B cell (primary cell): ENCODE measurements at places on chromosomes 1 and 21. TPM values are rescaled to one million over a fixed set of nuclear protein-coding genes. Genes with fewer than 3 reads are reported as not detected.

AVPR1B gene
- 0.59 TPM in 1 of 2 replicates, not detected in the other for total RNA-seq

SLC26A9 gene
- not detected in 2 replicates for total RNA-seq

KIF17 gene
- not detected in 2 replicates for total RNA-seq

PRRX1 gene
- not detected in 2 replicates for total RNA-seq

ITLN2 gene
- total RNA-seq = not detected in 2 replicates

NUF2 gene
- 0.94 and 1.8 TPM in 2 replicates for total RNA-seq

MYOG gene
- not detected in 2 replicates for total RNA-seq

SDC3 gene
- 4.4 and 4.6 TPM in 2 replicates for total RNA-seq

DNAI4 gene
- 2.7 and 4.3 TPM in 2 replicates for total RNA-seq

ANKRD35 gene
- total RNA-seq = not detected in 2 replicates

PLA2G4A gene
- total RNA-seq = 0.15 TPM in 1 of 2 replicates, not detected in the other

SLC1A7 gene
- not detected in 2 replicates for total RNA-seq

SLC9C2 gene
- not detected in 2 replicates for total RNA-seq

OR2AK2 gene
- 0.39 and 0.61 TPM in 2 replicates for total RNA-seq

TMEM61 gene
- total RNA-seq = not detected in 2 replicates

PLA2G2C gene
- total RNA-seq = 0.10 TPM in 1 of 2 replicates, not detected in the other

ZBTB37 gene
- 37.0 and 37.1 TPM in 2 replicates for total RNA-seq

BCAN gene
- total RNA-seq = not detected in 2 replicates

CAMK1G gene
- total RNA-seq = not detected in 2 replicates

PTPN14 gene
- total RNA-seq = not detected in 2 replicates

NBPF4 gene
- total RNA-seq = not detected in 2 replicates

GPA33 gene
- 0.34 and 0.91 TPM in 2 replicates for total RNA-seq

REN gene
- total RNA-seq = not detected in 2 replicates

ENO1 gene
- total RNA-seq = 223 and 237 TPM in 2 replicates

OR2G6 gene
- 1.7 and 1.8 TPM in 2 replicates for total RNA-seq

ZP4 gene
- not detected in 2 replicates for total RNA-seq

TGFBR3 gene
- total RNA-seq = 0.12 and 0.19 TPM in 2 replicates

FCN3 gene
- total RNA-seq = not detected in 2 replicates

CNIH3 gene
- 1.8 and 2.7 TPM in 2 replicates for total RNA-seq

UCHL5 gene
- total RNA-seq = 31.5 and 32.9 TPM in 2 replicates

GOLPH3L gene
- total RNA-seq = 22.1 and 25.3 TPM in 2 replicates

WNT9A gene
- 0.07 TPM in 1 of 2 replicates, not detected in the other for total RNA-seq

RCSD1 gene
- total RNA-seq = 525 and 531 TPM in 2 replicates

CFAP141 gene
- total RNA-seq = not detected in 2 replicates

ST3GAL3 gene
- 31.4 and 37.4 TPM in 2 replicates for total RNA-seq

FAM163A gene
- not detected in 2 replicates for total RNA-seq

CYP2J2 gene
- total RNA-seq = 0.34 and 0.41 TPM in 2 replicates

OR14K1 gene
- not detected in 2 replicates for total RNA-seq
